Stimulated activated CD8-positive, alpha-beta memory T cell treated with anti-CD3 and anti-CD28 coated beads, Interleukin-15, amount 100 ng/mL, for 4 hours (primary cell): ENCODE measurements at places on chromosomes 5 and 9.

- DNase-seq: no peak
Measured at GRCh38 chr9:90861826-90862740, 60.5 kb downstream of the SYK start.

DNA sequence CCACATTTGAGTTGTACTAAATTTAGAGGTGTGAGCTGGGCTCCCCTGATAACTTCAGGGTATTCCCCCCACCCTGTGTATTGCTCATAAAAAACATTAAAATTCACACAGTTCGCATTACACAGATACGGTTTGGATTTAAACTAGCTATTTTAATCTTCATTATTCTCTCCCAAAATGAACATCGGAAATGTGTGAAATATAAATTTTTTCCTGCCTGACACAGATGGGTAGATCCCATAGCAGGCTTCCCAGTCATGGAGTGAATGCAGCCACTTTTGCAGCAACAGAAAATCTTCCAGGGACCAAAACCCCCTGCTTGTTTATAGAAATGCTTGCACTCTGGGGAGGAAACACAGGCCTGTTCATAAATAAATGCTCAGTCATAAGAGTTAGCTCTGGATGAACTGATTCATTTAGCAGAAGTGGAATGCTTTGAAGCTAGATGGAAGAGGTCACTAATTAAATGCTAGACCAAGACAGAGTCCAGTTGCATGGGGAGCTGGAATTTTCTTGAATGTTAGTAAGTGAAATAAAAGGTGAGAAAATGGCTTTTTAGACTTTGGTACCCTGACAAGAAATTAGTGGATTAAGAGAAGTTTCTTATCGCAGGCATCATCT is 115.6 kb downstream of the PDE8B start:
- DNase-seq: no peak

DNA sequence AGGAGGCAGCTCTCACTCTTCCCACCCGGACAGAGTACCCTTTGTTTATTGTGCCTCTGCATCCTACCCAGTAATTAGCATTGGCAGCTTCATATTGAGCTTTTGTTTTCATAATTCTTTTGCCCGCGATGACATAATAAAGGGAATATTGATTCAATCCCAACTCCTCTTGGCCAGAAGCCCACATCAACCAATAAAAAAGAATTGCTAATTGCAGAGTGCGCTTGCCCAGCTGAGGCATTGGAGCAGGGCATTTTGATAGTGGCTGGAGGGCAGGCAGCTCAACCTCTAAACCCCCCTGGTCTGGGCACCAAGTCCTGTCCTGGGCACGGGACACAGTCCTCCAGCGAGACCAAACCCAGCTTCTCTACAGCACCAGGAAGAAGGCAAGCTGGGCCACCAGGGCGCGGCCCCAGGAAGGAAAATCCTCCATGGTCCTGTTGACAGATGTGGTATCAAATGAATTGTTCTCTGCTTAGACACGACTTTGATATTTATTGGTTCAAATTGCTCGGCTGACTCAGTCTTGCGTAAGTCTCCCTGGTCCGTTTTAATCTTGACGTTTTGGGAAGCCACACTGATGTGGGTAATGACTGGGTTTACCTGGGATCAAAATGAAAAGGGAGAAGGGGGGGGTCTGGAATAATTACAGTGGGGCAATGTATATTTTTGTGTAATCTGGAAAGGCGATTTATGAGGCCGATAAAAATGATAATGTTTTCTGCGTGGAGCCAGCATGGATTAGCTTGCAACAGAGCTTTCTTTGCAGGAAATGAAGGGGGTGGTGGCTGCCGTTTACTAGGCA is 220.7 kb upstream of the MSX2 start:
- no peak for DNase-seq

GRCh38 chr9:133515615-133516255 is 9.0 kb downstream of the MYMK start:
- no peak for DNase-seq

GRCh38 chr5:90845723-90846554 is 287.3 kb downstream of the ADGRV1 start:
- DNase-seq: no peak

- DNase-seq: no peak
Measured at GRCh38 chr9:116247791-116248374, 94.3 kb downstream of the PAPPA start.

DNA sequence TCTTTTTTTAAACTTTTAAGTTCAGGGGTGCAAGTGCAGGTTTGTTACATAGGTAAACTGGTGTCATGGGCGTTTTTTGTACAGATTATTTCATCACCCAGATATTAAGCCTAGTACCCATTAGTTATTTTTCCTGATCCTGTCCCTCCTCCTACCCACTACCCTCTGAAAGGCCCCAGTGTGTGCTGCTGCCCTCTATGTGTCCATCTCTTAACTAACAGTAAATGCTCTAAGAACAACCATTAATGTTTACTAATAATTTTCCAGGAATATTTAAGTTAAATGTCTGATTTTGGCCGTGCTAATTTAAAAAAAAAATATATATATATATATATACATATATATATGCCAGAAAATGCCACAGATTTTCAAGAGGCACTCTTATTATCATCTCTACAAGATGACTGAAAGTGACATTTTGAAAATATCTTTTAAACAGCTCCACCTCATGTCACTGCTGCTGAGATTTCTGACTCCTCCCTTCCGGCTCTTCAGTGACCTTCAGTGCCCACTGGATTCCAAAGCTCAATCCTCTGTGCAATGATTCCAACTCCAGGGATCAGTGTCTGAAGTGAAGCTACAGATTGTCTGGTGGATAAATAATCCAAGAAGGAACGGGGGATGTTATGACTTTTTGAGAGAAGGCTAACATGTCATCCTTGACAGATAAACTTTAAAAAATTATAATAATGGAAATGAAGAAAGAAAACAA is 46.7 kb upstream of the HNRNPA0 start:
- DNase-seq: no peak

- no peak for DNase-seq
Measured at GRCh38 chr9:95815961-95816360, 59.5 kb upstream of the ERCC6L2 start.

DNA sequence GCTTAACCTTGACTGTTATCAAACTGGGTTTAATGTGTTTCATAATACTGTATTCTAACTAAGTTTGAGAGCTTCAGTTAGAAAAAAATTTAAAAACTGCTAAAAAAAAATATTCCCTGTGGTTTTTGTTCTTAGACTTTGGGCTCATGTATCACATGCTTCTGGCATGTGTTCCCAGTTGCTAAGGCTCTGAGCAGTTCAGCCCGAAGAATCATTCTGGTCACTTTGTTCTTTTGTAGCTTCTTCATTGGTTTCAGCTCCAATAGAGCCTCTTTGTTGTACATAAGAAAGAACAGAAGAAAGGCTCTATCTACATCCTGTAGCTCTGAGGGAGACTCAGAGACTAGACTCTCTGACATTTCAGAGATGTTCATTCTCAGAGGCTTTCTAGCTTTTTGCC is 25.6 kb downstream of the KCNN2 start:
- DNase-seq: no peak

DNA sequence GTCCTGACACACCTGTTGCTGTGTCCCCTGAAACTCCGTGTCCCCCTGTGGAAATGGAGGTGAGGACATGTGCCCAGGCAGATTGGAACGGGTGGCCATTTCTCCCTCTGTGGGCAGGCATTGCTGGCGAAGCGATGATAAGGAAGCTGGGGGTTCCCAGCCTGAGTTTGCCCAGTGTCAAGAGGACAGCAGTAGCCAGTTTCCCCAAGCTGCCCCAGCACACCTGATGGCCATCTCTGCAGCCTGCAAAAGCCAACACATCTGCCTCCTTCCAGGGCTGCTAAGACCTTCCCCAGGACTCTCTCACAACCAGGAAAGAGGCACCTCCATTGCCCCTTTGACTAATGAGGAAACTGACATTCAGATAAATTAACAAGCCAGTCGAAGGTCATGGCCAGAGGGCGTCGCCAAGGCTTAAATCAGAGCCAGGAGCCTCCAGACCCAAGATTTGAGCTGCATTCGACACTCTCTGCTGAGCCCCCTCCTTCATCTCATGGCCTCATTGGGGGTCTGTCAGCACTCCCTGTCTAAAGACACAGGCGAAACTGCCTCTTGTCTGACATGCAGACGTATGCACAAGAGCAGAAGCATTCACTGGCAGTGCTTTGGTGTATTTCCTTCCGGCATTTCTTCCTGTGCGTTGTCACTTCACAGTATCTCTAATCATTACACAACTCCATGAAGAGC is 10.4 kb upstream of the WNK2 start:
- DNase-seq: no peak

- DNase-seq: no peak
Measured at GRCh38 chr5:14028938-14029584, 84.6 kb upstream of the DNAH5 start.
